ENCODE measurements at places on chromosomes 3 and 15.
A peak's percentile ranks its signal among the peaks of the same experiment; 100 is the strongest.

GRCh38 chr15:71066983-71067382 is 48.3 kb upstream of the THSD4 start:
- no peak for DNase-seq

DNA sequence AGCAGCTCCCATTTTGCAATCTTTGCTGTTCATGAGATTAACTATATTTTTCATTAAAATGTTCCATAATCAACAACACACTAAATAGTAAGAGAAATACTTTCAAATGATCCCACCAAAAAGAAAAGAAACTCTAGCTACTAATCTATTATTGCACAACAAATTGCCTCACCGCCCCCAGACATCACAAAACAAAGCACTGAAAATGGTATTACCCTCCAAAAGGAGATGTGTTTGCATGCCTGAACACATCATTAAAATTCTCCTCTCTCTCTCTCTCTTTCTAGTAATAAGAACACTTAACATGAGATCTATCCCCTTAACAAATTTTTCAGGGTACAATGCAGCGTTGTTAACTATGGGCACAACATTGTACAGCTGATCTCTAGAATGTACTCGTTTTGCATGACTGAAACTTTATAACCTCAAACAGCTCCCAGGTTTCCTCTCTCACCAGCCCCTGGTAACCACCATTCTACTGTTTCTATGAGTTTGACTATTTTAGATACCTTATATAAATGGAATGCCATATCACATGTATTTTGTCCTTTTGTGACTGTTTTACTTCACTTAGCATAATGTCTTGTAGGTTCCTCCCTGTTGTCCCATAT is 33.1 kb downstream of the WNT5A start:
- DNase-seq = no peak

GRCh38 chr3:122310361-122310760 is 14.7 kb upstream of the CSTA start:
- DNase-seq = no peak

DNA sequence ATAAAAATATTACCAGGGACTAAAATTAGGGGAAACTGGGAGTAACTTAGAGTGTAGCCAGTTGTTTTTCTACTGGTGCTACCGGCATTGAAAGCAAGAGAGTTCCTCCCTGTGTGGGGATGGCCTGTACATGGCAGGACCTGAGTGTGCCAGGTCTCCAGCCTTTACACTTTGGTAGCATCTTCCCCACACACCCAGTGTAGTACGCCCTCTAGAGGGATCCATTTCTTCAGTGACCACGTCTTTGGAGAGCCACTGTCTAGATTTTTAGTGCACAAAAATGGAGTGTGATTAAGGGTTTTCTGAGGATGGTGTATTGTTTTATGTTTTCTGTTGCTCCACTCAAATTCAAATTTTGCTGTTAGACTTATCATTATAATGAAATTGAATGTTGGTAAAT is 507.0 kb upstream of the TPRG1 start:
- no peak for DNase-seq

- no peak for DNase-seq
These were observed 61.6 kb upstream of the SUCLG2 start for GRCh38 chr3:67715971-67716370.

DNA sequence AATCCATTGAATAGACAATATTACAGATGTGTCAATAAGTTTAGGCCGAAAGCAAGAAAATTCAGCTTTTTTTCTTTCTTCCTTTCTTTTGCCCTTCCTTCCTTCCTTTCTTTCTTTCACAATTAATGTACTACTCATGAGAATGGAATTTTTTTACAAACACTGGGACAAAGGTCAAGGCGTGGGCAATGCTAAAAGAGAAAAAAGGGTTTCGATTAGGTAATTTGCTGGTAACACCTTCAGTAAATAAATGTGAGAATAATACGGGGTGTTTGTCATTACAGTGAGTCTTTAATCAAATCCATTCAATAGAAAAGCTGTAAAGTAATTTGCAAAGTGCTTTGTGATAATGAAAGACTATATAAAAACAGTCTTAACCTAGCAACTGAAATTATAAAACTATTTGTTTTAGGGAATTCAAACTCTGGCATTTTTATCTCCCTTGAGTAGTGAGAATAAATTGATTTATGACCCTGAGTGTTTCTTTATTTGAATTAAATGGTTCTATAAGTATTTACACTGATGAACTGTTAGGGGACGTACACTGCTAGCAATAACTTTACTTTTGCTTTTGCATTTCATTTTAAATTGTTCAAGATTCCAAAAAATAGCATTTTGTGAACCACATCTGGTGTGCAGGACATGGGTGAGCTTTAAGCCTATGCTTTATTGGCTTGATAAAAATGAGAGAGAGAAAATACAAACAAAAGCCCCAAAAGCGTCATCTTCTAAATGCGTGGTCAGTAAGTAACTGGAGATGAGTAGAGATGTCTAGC is 104.2 kb upstream of the THRB start:
- DNase-seq = no peak

DNA sequence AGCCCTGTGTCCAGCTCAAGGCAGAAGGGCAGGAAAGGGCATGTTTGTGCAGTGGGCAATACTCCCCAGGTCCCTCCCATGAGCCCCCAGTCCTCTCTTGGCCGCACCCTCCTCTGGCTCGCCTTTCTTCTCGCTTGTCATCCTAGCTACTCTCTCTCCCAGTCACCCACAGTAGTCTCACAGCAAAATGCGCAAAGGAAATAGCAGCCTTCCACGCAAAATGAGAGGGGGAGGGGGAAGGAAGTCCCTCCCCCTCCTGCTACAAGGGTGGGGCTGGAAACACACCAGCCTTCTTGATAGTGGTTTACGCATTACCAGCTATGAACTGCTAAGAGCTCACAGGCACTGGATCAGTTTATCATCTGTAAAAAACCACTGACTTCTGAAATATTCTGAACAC is 83.8 kb downstream of the GADL1 start:
- no peak for DNase-seq

DNA sequence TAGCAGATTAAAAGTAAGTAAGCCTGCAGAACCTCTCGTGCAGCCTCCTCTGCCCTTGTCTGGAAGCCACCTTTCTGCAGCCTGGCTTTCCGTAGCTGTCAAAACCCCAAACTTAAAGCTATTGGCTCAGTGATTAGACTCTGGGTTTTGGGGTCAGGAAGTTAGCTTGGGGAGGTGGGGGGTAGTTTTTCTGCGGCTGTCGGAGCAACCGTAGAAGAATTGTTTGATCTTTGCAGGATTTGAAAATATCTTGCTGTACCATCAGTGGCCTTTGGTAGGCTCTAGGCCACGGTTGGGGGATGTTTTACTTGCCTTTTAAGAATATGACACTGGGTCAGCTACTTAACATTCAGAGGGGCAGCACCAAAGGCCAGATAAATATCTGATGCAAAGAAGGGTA is 88.4 kb upstream of the RASGRP1 start:
- DNase-seq = peak; percentile 61

DNA sequence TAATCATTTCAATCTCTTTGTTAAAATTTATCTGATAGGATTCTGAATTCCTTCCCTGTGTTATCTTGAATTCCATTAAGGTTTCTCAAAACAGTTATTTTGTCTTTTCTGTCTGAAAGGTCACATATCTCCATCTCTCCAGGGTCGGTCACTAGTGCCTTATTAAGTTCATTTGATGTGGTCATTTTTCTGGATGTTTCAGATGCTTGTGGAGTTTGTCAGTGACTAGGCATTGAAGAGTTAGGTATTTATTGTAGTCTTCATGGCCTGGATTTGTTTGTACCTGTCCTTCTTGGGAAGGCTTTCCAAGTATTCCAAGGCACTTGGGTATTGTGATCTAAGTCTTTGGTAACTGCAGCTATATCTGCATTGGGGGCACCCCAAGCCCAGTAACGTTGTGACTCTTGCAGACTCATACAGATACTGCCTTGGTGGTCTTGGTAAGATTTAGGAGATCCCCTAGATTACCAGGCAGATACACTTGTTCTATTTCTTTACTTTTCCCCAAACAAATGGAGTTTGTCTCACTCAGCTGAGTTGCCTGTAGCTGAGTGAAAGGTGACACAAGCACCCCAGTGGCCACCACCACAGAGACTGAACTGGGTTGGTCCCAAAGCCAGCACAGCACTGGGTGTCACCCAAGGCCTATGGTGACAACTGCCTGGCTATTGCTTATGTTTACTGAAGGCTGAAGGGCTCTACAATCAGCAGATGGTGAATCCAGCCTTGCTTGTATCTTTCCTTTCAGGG is 18.9 kb upstream of the SLC27A2 start:
- DNase-seq = no peak

GRCh38 chr3:145133281-145133680 is 1027.7 kb downstream of the PLOD2 start:
- DNase-seq = no peak

- no peak for DNase-seq
These were observed 62.5 kb downstream of the FAM43A start for GRCh38 chr3:194748225-194748624.

- DNase-seq = no peak
These were observed 172.7 kb downstream of the ZBTB20 start for GRCh38 chr3:114974387-114974786.

DNA sequence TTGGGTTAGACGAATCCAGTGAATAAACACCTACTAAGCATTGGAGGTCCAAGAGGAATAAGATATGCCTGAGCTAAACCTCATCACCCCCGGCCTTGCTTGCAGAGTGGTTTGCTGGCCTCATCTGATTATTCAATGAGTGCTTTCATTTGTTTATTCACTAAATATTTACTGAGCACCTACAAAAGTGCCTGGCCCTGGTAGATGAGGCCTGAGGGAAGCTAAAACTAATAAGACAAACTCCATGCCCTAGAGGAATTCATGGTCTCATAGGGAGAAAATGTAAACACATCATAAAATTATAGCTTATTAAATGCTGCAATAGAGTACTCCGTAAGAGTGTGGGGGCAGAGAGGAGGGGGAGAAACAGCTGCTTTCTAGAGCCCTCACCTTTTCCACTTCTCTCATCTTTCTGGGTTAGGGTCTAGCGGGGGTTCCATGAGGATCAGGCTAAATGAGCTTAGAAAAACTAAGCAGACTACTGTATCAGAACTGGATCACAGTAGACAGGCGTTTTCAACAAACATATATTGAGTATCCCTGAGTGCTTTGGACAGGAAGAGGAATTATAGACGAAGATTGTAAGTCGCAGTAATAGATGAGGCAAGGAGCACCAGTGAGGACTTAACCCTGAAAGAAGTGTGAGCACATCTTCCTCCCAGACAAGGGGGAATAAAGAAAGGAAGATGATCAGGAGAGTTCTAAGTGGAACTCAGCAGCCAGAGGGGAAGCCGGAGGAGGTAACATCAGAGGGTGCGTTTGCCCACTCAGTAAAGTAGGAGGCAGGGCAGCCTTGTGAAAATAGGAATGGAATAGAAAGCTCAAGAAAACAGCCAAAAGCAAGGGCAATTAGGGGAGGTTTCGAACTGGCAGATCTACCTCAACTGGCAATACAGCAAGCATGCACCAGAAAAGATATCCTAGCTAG is 31.5 kb upstream of the LAMP3 start:
- DNase-seq = no peak

DNA sequence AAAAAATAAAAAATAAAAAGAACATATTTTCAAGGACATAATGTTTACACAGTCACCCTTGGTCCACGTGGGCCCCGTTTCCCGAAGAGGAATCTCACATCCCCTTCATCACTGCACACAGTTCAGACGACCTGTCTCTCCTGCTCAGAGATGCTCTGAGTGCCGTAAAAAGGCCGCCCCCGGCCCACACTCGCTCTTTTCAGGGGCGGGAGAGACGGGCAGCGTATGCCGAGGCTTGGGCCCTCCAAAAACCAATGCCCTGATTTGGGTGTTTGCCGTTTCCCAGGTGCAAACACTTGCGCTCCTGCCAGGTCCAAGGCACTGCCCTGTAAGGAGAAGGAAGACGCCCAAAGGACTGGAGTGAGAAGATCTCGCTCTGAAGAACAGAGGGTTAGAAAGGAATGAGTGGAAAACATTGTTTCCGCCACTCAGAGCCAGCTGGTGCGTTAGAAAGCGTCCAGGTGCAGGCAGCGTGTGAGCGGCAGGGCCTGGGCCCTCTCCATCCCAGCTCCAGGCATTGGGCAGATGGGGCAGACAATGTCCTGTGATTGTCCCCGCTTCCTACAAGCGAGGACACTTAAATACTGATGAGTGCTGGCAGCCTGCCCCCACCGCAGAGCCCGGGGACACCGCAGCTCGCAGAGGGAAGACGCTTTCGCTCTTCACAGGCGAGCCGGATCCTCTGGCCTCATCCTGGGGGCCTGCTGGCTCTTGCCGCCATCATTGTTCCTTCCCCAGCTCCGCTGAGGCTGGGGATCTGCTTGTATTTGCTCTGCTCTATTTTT is 53.2 kb downstream of the NIPA2 start:
- DNase-seq = no peak

All from activated CD8-positive, alpha-beta memory T cell treated with anti-CD3 and anti-CD28 coated beads, Interleukin-2, amount 50 U/mL, for 4 hours (primary cell).